ENCODE measurements at places on chromosomes 16 and 17.

DNA sequence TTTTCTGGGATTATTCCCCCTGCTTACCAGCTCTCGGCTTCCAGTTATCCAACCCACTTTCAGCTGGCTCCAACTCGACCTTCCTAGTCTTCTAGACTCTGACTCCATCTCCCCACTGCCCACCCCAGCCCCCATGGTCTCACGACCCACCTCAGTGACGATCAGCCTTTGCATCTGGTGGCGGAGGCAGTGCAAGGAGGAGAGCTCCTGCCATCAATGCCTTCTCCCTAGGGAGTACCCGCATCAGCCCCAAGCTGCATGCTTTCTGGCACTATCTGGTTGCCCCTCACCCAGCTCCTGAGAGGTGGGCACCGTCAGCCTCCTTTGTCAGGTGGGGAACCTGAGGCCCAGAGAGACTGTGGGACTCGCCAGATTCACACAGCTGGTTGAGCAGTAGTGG lies 72.6 kb upstream of the RPL38 start:
- DNase-seq, result no peak

- DNase-seq, result no peak
Observed at GRCh38 chr16:29743827-29744531, 1.8 kb downstream of the C16orf54 start.

DNA sequence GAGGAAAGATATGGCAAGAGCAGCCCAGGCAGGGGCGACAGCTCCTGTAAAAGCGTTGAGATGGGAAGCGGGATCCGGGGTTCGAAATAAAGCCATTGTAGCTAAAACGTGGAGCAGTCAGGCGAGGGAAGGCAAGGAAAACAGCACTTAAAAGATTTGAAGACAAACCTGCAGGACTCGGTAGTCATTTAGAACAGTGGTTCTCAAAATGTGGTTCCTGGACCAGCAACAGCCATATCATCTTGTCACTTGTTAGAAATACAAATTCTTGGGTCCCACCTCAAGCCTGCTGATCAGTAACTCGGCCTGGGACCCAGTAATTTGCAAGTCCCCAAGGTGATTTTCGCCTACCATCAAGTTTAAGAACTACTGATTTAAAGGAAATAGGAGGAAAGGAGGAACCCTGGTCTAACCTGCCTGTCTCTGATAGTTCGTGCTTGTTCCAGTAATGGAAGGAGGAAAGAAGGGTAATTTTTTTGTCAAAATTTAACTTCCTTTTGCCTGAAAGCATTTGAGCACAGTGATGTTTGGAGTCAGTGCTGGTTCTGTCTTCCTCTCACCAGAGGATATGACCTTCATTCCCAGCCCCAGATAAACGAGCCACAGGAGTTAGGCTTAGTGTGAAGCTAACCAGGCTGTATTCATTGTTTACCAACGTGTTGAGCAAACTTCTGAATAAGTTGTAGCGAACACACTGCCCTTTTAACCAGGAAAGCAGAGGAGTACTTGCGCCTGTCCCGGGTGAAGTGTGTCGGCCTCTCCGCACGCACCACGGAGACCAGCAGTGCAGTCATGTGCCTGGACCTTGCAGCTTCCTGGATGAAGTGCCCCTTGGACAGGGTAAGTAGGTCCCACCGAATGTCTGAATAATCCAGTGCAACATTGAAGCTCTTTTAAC lies 1.1 kb downstream of the ORC6 start:
- DNase-seq, result peak; percentile 36

DNA sequence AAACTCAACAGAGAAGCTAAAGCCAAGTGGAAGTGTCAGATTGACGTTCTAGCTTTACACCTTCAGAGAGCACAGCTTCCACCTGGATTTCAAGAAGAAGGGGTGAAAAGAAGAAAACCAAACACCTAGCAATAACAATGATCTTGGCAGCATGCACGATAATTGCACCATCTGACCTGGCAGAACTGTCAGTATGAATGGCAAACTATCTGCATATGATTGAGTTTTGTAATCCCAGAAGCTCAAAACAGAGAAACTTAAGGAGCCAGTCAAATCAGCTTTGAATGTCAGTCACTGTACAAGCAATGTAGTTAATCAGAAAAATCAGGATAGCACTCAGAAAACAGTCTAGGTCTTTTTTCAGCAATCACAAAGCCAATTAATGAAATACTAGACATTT lies 427.1 kb downstream of the ZFHX3 start:
- no peak for DNase-seq

DNA sequence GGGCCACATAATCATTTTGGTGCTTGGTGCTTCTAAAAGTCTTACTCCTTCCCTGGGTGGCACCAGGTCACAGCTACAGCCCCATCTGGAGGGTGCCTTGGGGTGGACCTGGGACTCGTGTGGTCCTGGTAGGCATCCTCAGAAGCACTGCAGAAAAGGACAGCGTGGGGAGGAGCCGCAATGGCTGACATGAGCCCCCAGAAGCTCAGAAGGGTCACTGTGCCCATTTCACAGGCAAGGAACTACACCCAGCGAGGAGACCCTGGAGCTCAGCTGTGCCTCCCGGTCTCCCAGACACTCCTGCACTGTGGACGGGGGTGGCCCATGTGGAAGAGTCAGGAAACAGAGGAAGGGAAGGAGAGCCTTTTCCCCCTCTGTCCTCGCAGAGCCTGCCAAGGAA lies 26.4 kb downstream of the C17orf100 start:
- DNase-seq, result no peak

- peak; percentile 83 for DNase-seq
Observed at GRCh38 chr17:80219013-80219762, 945 bp downstream of the SGSH start.

GRCh38 chr17:38898812-38899348 lies 26.5 kb upstream of the LASP1NB start:
- no peak for DNase-seq

DNA sequence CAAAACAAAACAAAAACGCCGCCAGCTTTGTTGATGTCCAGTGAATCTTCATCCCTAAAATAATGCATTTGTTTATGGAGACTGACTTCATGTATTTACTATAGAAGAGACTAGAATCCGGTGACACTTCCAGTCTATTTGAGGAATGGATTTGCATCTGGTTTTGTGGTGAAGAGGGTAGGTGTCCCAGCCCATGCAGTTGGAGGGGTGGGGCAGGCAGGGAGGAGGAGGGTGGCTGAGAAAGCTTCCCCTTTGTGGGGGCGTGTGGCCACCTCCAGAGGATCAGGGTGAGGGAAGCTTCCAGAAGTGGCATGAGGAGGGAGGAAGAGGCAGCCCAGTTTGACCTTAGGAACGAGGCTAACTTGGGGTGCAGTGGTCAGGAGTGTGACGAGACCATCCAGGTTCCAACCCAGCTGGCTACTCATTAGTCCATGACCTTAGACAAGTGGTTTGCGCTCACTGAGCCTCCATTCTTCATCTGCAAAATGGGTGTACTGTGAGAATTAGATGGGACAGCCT lies 69.5 kb downstream of the CMIP start:
- no peak for DNase-seq

DNA sequence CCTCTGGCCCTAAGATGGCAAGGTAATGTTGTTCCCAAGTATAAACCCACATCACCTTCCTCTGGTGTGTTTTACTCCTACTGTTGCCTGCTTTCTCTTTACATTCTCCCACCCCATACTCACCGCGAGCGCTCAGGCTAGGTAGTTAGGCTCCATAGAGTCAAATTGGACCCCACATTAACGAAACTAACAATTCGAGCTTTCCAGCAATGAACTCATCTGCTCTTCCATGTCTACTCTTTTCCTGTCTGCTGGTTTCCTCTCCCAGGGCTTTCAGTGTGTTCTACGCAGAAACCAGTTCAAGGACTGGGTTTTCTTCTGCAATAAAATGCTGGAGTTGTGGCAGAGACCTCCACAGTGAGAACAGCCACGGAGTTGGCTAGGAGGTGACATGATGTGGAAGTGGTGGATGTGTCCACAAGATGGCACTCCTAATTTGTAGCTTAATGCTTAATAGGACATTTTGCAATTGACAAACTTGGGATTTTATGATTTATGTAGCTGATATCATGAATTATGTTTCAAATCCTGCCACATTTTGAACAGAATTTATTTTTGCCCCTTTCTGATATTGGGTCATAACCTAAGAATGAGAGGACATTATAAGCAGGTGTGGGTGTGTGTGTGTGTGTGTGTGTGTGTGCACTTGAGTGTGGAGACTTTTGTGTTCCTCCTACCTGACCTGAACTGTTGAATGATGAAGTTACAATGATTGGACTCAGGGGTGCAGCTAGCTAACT lies 2.2 kb upstream of the UQCRC2 start:
- DNase-seq, result no peak

GRCh38 chr16:3458278-3458851 lies 14.9 kb downstream of the NAA60 start:
- no peak for DNase-seq

GRCh38 chr17:38568274-38568673 lies 37.5 kb downstream of the SRCIN1 start:
- DNase-seq, result no peak

GRCh38 chr16:11299865-11300559 lies 18.9 kb upstream of the PRM1 start:
- no peak for DNase-seq

DNA sequence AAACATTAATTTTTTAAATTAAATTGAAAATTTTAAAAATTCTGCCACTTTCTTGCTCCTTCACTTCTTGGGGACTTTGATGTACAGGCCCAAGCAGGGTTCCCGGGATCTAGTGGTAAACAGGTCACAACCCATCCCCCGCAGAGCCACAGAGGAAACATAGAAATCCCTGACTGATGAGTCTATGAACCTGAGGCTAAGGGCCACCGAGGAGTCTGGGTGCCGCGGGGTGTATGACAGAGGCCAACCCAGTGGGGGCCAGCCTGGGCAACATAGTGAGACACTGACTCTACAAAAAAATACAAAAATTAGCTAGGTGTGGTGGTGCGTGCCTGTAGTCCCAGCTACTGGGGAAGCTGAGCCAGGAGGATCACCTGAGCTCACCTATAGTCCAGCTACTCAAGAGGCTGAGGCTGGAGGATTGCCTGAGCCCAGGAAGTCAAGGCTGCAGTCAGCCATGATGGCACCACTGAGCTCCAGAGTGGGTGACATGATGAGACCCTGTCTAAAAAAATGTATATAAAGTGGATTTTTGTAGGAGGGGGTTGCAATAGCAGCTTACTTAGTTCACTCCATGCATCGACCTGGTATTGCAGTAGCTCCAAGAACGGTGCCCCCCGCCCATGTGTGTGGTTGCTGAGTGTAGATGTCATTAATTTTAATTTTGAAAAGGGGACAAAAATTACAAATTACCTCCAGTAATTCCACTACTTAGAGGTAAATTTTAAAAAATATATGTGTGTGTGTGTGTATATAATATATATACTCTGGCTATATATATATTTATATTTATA lies 9.2 kb upstream of the FLYWCH1 start:
- DNase-seq, result no peak

DNA sequence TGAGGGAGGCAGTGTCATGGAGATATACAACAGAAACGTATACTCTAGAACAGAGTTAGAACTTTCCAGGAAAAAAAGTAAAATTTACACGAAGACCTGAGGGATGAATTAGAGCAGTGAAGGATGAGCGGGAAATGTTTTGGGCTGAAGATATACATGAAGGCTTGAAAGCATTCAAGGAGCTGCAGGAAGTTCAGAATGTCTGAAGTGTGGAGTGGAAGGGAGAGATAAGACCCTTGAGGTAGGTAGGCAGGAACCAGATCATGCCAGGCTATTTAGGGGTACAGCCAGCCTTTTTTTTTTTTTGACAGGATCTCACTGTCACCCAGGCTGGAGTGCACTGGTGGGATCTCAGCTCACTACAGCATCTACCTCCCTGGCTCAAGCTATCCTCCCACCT lies 3.2 kb upstream of the NLK start:
- DNase-seq, result no peak

All from DMS79 treated with DMSO at 0.1 percent for 48 hours (cell line).